ENCODE measurements at places on chromosomes 12 and 14. TPM values are rescaled to one million over a fixed set of nuclear protein-coding genes. Genes with fewer than 3 reads are reported as not detected.

DNA sequence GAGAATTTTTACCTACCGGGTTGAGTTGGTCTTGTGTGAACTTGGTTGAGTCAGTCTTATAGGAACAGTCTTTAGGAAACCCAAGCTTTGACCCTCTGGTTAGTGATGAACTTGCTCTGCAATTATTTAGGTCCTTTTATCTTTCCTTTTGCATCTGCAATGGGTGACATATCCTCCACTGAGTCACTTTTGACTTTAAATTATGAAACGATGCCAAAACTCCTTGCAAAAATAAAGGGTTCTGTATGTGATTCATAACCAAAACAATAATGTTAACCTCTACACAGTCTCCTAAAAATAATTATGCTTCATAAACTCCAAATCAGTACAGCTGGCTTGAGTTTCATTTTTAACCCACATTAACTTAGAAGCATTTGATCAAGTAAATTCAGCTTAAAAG is 979.4 kb downstream of the GALC start:
- no peak for DNase-seq
- H3K4me1 ChIP-seq = no peaks in the 10 kb centered on the region
- no peak overlapping the region for H3K4me3 ChIP-seq
- no peaks in the 10 kb centered on the region for H3K27me3 ChIP-seq

BEGAIN gene
- 28.7 TPM for total RNA-seq

DNA sequence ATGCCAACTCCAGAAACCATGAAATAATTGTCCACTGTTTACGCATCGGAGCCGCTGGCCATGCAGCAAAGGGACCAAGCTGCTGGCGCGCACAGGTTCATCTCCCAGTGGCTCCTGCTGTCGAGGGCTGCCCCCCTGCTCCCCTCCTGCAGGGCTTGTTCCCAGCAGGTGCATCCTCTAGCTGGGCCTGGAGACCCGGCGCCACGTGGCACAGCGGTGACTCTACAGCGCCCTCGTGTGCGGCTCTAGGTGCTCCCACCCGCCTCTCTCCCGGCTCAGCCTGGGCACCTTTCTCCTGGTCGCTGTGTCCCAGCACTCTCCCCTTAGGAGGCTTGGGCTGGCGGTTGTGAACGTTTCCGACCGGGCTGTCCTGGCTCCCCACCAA is 37.5 kb upstream of the INF2 start:
- H3K4me3 ChIP-seq = no peak overlapping the region
- no peaks in the 10 kb centered on the region for H3K36me3 ChIP-seq
- DNase-seq = no peak
- H3K4me1 ChIP-seq = peaks cover 10% of the 10 kb centered on the region

GRCh38 chr12:103547929-103548328 is 39.1 kb upstream of the STAB2 start:
- H3K4me1 ChIP-seq = no peaks in the 10 kb centered on the region
- H3K4me3 ChIP-seq = no peak overlapping the region
- H3K27me3 ChIP-seq = no peaks in the 10 kb centered on the region
- H3K27ac ChIP-seq = no peak overlapping the region
- no peaks in the 10 kb centered on the region for H3K36me3 ChIP-seq
- DNase-seq = no peak

GRCh38 chr14:93729993-93730392 is 58.3 kb downstream of the PRIMA1 start:
- no peaks in the 10 kb centered on the region for H3K27me3 ChIP-seq
- no peak overlapping the region for H3K27ac ChIP-seq
- no peak overlapping the region for H3K4me3 ChIP-seq

PROX2 gene
- not detected for total RNA-seq

GRCh38 chr14:69460093-69460701 is 24.3 kb upstream of the PLEKHD1 start:
- H3K27ac ChIP-seq = no peak overlapping the region
- H3K4me1 ChIP-seq = no peaks in the 10 kb centered on the region
- DNase-seq = peak; percentile 80
- no peak overlapping the region for H3K4me3 ChIP-seq
- H3K36me3 ChIP-seq = peaks cover 9% of the 10 kb centered on the region

GRCh38 chr12:82055391-82055790 is 296.2 kb upstream of the PPFIA2 start:
- DNase-seq = no peak
- no peak overlapping the region for H3K27ac ChIP-seq
- no peaks in the 10 kb centered on the region for H3K4me1 ChIP-seq

GRCh38 chr12:117114784-117115183 is 15.6 kb upstream of the TESC start:
- H3K27ac ChIP-seq = peak overlapping the region; percentile 74
- H3K4me1 ChIP-seq = peaks cover 20% of the 10 kb centered on the region
- H3K4me3 ChIP-seq = no peak overlapping the region
- H3K27me3 ChIP-seq = no peaks in the 10 kb centered on the region

PIWIL1 gene
- total RNA-seq = not detected

DNA sequence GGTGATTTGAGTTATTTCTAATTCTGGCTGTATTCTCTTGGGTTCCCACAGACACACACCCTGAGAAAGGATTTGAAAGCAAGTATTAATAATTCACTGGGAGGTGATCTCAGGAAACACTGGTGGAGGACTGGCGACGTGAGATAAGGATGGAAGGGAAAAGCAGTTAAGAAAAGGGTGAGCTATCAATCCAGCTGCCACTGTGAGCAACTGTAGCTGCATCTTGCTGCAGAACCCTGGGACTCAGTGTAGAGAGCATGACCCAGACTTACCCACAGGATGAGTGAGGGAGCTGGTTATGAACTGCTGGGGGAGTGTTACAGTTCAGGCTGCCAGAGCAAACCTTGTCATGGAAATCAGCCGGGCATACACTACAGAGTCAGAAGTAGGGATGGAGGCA is 71.9 kb downstream of the RESF1 start:
- no peak overlapping the region for H3K4me3 ChIP-seq
- DNase-seq = no peak
- H3K27ac ChIP-seq = no peak overlapping the region
- H3K4me1 ChIP-seq = no peaks in the 10 kb centered on the region

DNA sequence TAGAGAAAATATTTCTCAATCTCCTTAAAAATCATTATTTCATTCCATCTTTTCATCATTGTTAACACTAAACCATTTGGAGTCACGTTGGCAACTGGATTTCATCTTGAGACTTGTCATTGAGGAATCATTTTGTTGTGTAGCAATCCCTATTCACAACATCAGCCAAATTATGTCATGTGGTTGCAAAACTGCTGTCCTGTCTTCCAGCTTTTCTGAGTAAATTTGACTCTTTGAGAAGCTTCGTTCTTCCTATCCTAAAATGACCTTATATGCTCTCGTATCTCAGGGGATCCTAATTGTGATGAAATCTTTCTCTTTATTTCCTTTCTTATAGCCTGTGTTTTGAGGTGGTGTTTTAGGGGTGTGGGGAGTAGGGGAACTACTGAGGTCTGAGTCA is 30.6 kb upstream of the KICS2 start:
- no peaks in the 10 kb centered on the region for H3K4me1 ChIP-seq
- no peak overlapping the region for H3K27ac ChIP-seq
- no peak for DNase-seq
- no peak overlapping the region for H3K4me3 ChIP-seq
- no peaks in the 10 kb centered on the region for H3K36me3 ChIP-seq

DNA sequence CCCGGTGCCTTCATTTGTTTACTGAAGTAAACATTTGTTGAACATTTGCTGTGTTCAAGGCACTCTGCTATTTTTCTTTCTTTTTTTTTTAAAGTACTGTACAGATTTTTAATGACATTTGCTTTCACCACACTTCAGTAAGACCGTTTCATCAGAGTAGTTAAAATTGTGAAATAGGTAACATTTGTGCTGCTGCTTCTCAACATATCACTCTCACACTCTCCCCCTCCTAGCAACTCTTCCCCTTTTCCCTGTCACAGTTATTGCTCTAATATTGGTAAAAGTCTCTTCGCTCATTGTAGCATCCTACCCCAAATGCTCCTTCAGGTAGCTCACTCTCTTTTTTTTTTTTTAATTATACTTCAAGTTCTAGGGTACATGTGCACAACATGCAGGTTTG is 49.6 kb downstream of the SRGAP1 start:
- no peak overlapping the region for H3K4me3 ChIP-seq
- H3K27me3 ChIP-seq = no peaks in the 10 kb centered on the region
- no peak overlapping the region for H3K27ac ChIP-seq
- no peak for DNase-seq

- H3K27me3 ChIP-seq = no peaks in the 10 kb centered on the region
- H3K4me1 ChIP-seq = peaks cover 8% of the 10 kb centered on the region
- no peak overlapping the region for H3K4me3 ChIP-seq
- no peak for DNase-seq
- no peak overlapping the region for H3K27ac ChIP-seq
Observed at GRCh38 chr12:1517007-1517406, 77.4 kb downstream of the FBXL14 start.

TPH2 gene
- total RNA-seq = 0.26 TPM

GRCh38 chr12:86727160-86727559 is 471.0 kb upstream of the MGAT4C start:
- H3K4me3 ChIP-seq = no peak overlapping the region
- H3K27me3 ChIP-seq = no peaks in the 10 kb centered on the region
- no peaks in the 10 kb centered on the region for H3K4me1 ChIP-seq
- no peaks in the 10 kb centered on the region for H3K36me3 ChIP-seq
- H3K27ac ChIP-seq = no peak overlapping the region
- DNase-seq = no peak

SMIM41 gene
- 0.66 TPM for total RNA-seq

ANO2 gene
- total RNA-seq = 2.1 TPM

- no peaks in the 10 kb centered on the region for H3K4me1 ChIP-seq
- no peak overlapping the region for H3K4me3 ChIP-seq
- no peak overlapping the region for H3K27ac ChIP-seq
- H3K27me3 ChIP-seq = no peaks in the 10 kb centered on the region
- H3K36me3 ChIP-seq = no peaks in the 10 kb centered on the region
- no peak for DNase-seq
Observed at GRCh38 chr12:70822412-70822811, 98.1 kb downstream of the PTPRR start.

DNA sequence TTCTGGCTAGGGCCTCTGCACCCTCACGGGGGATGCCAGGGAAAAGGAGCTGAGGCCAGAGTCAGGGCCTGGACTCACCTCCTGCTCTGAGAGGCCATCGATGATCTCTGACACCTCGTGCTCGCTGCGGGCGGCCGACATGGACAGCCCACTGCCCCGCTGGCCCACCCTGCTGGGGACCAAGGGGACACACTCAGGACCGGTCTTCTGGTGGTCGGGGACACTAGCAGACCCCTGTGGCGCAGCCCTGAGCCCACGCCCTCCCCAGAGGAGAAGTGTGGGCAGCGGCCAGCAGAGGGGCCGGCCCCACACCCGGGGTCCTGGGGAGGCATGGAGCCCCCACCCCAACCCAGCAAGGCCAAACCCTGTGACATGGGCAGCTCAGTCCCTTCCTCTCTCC is 134.6 kb downstream of the RFLNA start:
- no peaks in the 10 kb centered on the region for H3K36me3 ChIP-seq
- H3K27me3 ChIP-seq = no peaks in the 10 kb centered on the region
- H3K4me3 ChIP-seq = no peak overlapping the region
- DNase-seq = no peak
- peak overlapping the region; percentile 60 for H3K27ac ChIP-seq
- H3K4me1 ChIP-seq = peaks cover under 1% of the 10 kb centered on the region

GRCh38 chr12:98788396-98788795 is 143.3 kb downstream of the APAF1 start:
- H3K4me1 ChIP-seq = no peaks in the 10 kb centered on the region
- no peak overlapping the region for H3K27ac ChIP-seq
- H3K27me3 ChIP-seq = no peaks in the 10 kb centered on the region
- H3K36me3 ChIP-seq = no peaks in the 10 kb centered on the region
- DNase-seq = peak; percentile 75

PLEKHD1 gene
- 2.0 TPM for total RNA-seq

Data from body of pancreas (tissue), 4 donors.